ENCODE measurements at places on chromosomes 13 and 19.
A peak's percentile ranks its signal among the peaks of the same experiment; 100 is the strongest.

DNA sequence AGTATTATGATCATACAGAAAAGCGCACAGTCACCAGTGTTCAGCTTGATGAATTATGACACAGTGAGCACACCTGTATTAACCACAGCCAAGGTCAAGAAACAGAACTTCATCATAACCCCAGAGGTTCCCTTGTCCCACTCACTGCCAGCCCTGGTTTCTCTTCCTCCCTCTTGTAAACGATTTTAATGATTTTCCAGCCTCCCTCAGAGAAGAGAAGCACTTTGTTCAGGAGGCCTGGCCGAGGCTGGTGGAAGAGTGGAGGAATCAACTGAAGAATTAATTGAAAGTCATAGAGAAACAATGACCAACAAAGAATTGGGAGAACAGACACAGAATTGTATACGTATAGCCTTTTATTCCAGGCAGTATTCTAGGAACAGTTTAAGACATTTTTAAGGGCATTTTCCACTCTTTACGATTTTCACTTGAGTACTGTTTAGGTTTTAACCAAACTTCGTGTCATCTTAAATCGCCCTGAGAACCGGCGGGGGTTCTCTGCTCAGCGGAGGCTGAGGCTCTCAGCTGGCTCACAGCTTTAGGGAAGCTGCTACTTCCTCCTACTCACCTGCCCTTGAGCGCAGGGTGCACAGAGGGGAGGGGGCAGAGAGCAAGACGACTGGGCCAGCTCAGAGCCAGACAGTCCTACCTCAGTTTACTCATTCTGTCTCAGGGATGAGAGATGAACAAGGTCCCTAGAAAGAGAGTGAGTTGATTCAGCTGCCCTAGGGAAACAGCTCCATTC, 108.6 kb downstream of the AKAP11 start:
- DNase-seq: no peak

GRCh38 chr13:38530492-38530891, 156.4 kb upstream of the FREM2 start:
- no peak for DNase-seq

DNA sequence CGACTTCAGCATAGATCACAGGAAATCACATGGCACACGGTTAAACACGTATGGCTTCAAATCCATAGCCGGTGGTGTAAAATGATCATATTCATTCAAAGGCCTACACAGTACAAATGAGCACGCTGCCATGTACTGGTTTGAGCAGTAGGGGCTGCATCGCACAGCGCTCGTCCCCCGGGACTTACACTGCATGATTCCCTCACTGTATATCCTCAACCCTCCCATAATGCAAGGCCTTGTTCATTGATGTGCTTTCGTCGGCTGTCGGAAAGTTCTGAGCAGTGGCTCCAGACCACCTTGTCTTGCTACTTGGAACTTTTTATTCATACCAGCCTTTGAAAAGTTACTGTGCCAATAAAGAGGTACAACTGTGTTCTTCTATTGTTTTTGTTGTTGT, 578.2 kb downstream of the MYO16 start:
- DNase-seq: no peak

DNA sequence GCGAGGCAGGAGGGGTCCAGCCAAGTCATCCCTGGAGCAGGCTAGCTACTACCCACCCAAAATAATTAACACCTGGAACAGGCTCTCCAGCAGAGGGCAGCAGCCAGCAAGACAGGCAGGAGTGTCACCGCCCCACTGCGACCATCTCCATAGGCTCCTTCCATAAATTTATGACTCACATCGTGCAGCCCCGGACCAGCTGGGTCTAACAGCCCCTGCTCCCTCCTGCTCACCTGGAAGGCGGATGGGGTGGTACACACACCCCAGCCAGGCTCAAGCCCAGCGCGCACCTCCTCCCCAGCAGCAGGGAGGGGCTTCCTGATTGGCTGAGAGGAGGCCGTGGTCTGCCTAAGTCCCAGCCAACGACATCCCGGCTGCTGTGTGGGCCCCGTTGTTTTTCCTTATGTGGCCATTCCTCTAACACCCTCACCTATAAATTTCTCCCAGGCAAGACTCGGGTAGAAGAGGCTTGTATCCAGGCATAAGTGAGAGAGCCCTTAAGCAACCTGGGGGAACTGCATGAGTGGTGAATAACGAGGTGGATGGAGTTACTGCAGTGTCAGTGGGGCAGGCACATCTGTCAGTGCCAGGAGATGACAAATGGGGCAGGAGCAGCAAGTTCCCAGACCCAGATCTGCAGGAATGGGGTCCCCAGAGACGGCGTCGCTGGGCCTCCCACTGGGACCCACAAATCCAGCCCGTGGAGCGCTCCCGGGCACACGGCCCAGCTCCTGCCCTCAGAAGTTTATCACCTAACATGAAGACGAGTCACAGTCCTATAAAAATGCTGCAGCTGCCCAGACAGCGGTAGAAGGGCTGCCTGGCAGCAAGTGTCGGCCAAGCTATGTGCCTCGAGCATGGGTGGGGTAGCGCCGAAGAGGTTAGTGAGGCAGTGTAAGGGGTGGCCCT, 43.1 kb downstream of the CEBPG start:
- DNase-seq: peak; percentile 85

- DNase-seq: no peak
Measured at GRCh38 chr13:45198924-45199323, 1.9 kb downstream of the KCTD4 start.

- DNase-seq: no peak
Measured at GRCh38 chr19:6873708-6874431, 13.5 kb upstream of the ADGRE1 start.
